Stimulated activated CD8-positive, alpha-beta memory T cell treated with anti-CD3 and anti-CD28 coated beads, Interleukin-12 subunit alpha, Interleukin-12 subunit beta, amount 100 ng/mL, for 4 hours (primary cell): ENCODE measurements at places on chromosomes 1 and 21.

- no peak for DNase-seq
Measured at GRCh38 chr21:21715266-21715969, 717.2 kb downstream of the NCAM2 start.

- no peak for DNase-seq
Measured at GRCh38 chr1:233509526-233509925, 104.4 kb upstream of the KCNK1 start.

DNA sequence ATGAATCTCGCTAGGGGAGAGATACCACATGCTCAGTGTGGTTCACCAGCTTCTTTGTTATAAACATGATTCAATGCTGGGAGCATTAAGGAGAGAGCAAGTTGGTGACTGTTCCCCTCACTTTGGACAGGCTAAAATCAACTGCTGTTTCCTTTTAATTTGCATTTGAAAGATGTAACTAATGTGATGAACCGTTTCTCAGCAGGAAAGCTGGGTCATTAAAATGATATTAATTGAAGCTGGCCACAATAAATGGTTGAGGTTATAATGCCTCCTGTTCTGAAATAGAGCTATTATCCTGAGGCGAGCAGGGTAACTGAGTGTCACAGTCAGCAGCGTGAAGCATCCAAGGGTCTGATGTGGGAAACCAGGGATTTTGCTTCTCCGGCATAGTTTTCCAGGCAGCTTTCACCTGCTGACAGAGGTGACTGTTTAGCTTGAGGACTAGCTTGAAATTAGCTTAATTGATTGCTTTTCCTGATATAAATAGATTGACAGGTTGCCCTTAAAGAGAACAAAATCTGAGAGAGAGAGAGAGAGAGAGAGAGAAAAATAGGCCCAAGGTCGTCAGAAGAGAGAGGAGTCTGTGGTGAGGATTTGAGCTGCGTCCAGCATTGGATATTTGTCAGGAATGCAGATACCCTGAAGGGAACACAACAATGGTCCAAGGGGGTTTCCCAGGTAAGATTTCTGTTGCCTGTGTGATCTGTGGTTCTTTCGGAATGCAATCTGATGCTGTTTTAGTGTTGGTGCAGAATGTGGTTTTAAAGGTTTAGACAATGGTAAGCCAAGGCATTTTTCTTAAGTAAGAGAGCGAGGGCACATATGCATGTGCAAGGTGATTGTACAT lies 209.7 kb downstream of the PATJ start:
- no peak for DNase-seq

GRCh38 chr1:230195199-230195598 lies 128.2 kb downstream of the GALNT2 start:
- no peak for DNase-seq

DNA sequence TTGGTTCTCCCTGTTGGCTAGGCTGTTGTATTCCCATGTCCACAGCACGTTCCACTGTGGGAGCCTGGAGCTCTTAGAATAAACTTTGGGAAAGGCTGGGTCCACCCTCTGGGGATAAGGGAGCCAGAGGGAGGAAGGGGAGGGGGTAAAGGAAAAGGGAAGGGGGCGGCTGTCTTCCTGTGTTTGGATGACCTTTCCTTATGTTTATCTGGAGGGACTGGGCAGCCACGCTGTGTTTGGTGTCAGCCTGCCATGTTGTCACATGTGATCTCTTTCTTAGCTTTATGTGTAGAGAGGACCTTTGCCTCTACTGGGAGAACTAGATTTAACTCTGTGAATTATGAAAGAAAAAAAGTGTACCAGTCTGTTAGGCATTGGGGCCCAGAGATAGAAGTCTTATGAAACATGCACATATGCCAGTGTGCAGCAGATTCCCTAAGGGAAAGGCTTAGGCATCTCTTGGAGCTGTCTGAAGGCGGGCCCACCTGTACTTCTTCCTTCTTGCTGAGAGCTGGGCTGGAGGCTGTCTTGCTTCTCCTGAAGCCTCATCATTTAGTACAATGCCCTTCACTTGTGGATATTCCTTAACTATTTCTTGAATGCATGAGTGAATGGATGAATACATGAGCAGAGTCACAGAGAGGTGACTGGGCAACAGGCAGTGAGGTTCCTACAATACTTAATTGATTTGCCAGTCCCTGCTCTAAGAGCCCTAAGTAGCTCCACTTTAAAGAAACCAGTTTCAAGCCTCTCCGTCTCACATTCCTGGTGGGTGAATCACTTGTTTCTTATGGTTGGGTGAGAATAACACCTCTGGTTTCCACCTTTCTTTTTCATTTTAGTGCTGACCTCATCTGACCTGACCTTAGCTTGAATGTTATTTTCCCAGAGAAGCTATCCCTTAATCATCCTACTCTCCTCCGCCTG lies 62.5 kb upstream of the ARHGAP29 start:
- DNase-seq: no peak

DNA sequence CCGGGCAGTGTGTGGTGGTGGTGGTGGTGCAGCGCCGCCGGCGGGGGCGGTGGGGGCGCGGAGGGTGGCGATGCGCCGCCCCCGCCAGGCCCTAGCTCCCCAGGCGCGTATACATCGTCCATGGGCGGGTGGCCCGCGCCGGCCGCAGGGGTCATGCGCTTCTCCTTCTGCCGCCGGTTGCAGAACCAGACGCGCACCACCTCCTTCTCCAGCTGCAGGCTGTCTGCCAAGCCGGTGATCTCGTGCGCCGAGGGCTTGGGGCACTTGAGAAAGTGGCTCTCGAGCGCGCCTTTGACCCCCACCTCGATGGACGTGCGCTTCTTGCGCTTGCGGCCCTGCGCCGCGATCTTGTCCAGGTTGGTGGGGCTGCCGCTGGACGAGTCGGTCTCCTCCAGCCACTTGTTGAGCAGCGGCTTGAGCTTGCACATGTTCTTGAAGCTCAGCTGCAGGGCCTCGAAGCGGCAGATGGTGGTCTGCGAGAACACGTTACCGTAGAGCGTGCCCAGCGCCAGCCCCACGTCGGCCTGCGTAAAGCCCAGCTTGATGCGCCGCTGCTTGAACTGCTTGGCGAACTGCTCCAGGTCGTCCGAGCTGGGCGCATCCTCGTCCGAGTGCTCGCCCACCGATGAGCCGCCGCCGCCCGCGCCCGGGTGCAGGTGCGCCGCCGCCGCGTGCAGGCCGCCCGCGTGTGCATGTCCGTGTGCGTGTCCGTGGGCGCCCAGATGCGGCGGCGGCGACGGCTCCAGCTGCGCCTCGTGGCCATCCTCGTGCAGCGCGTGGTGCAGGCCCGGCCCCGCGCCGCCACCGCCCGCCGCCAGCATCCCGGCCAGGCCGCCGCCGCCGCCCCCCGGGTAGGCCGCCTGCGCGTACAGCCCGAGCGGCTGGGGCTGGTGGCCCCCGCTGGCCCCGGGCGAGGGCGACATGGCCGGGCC lies 926 bp downstream of the POU3F1 start:
- DNase-seq: no peak

DNA sequence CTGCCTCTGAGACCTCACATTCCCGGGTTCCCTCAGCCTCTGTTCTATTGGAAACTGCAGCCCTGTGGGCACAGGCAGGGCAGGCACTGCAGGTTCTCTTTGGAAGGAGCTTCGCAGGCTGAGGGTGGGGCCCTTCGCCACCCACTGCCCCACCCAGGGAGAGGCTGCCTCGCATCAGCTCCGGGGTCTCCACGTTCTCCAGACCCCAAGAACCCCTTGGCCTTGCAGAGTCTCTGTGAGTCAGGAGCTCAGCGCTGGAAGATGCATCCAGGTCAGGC lies 8.6 kb upstream of the C1orf159 start:
- no peak for DNase-seq

- DNase-seq: no peak
Measured at GRCh38 chr21:25375675-25376074, 231.6 kb downstream of the MRPL39 start.

DNA sequence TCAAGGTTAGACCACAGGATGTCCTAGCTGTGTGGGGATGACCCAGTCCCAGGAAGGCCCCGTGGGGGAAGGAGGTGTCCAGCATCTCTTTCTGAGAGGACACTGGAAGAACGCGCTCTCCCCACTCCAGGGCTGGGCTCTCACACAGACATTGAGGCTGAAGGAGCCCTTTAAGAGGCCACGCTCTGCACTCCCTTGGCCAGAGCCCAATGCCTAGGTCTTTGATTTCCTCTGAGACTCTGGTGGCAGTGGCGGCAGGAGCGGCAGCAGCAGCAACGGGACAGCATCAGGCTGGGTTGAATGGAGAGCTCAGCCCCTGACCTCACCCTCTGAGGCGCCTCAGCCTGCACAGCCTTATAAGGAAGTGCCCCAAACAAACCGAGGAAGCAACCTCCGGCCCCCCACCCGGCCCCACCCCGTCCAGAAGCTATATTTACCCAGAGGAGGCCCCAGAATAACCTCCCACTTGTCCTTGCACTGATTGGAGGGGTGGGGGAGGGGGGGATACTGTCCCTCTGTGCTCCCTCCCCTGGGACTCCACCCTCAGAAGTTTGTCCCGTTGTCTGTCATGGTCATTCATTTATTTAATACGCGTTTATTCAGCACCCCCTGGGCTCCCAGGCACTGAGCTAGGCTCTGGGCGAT lies 12.3 kb downstream of the NES start:
- no peak for DNase-seq

- no peak for DNase-seq
Measured at GRCh38 chr1:149843431-149844041, 55.8 kb upstream of the BOLA1 start.

GRCh38 chr1:235625340-235625739 lies 24.2 kb downstream of the GNG4 start:
- no peak for DNase-seq

- no peak for DNase-seq
Measured at GRCh38 chr1:169795687-169796086, 980 bp upstream of the METTL18 start.

GRCh38 chr1:167695756-167696561 lies 25.8 kb upstream of the MPZL1 start:
- DNase-seq: no peak

GRCh38 chr1:226121049-226121586 lies 58.6 kb downstream of the H3-3A start:
- no peak for DNase-seq

DNA sequence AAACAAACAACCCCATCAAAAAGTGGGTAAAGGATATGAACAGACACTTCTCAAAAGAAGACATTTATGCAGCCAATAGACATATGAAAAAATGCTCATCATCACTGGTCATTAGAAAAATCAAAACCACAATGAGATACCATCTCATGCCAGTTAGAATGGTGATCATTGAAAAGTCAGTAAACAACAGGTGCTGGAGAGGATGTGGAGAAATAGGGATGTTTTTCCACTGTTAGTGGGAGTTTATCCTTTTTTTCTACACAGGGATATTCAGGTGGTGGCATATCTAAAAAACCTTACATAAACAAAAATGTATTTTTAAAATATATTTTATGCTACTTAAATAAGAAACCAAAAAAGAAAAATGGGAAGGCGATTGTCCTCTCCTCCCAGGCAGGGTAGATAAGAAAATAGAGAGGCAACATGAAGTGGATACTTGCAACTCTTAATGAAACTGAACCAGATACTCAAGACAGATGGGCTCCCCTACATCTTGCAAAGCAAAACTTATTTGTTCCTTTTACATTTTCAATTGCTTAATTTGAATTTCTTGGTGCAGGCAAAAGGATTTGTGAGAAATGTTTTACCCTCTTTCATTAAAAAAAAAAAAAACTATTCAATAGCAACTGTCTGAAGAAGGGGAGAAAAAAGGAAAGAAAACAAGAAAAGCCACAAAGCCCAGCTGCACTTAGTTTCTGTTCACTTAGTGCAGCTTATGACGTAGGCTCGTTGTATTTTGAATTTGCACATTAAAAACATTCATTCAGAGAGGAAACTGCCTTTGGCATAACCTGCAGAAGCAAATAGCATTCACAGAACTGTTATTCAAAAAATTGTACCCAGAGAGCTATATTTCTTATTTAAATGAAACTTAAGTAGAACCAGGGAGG lies 36.9 kb upstream of the RGS1 start:
- no peak for DNase-seq

DNA sequence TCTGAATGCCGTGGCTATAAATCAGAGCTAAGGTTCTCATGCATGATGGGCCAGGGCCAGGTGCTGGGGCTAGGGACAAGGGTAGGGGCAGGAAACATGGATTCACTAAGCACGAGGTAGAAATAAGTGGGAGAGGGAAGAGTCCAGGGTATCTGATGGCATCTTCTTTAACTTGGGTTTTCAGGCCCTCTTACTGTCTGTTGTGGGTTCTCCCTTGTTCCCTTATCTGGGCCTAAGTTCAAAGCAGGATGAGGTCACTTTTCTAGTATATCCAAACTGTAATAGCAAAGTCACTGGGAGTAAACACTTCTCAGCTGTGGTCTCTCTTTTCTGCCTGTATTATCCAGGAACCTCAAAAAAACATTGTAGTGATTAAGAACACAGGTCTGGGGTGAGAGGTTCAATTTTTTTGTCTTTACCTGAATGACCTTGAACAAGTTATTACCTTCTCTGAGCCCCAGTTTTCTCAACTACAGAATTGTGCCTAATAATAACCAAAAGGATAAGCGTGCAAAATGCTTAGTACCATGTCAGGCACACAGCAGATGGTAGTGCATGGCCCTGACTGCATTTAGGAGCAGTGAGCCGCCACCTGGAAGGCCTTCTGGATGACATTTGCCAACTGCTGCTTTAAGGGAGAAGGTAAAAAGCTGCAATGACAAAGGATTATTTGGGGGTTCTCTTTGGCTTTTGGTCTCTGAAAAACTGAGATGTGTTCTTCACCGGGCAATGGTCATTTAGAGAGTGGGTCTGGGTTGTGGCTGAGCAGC lies 53.6 kb upstream of the A3GALT2 start:
- DNase-seq: no peak

DNA sequence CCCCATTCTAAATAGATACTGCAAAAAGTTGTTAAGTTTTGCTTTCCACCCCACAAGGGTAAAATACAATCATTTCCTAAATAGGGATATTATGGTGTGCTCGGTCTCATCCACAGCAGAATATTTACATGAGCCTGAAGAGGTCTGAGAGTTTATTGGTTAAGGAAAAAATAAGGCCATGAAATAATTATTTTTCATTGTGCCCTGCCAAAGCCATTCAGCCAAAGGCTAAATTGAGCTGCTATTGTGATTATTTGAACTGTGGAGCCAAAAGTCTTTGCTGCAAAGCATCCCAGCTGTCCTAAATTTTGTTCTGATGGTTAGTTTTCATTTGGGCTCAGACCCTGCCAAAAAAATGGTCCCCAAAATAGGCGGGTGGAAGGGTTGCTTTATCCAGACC lies 298.7 kb upstream of the ESRRG start:
- DNase-seq: no peak

GRCh38 chr21:22650226-22650625 lies 1652.0 kb downstream of the NCAM2 start:
- DNase-seq: no peak

GRCh38 chr1:168452329-168452728 lies 91.5 kb downstream of the XCL2 start:
- DNase-seq: no peak

GRCh38 chr1:66243548-66244130 lies 290.3 kb upstream of the SGIP1 start:
- DNase-seq: no peak
